ENCODE measurements at places on chromosomes 5 and 9.

DNA sequence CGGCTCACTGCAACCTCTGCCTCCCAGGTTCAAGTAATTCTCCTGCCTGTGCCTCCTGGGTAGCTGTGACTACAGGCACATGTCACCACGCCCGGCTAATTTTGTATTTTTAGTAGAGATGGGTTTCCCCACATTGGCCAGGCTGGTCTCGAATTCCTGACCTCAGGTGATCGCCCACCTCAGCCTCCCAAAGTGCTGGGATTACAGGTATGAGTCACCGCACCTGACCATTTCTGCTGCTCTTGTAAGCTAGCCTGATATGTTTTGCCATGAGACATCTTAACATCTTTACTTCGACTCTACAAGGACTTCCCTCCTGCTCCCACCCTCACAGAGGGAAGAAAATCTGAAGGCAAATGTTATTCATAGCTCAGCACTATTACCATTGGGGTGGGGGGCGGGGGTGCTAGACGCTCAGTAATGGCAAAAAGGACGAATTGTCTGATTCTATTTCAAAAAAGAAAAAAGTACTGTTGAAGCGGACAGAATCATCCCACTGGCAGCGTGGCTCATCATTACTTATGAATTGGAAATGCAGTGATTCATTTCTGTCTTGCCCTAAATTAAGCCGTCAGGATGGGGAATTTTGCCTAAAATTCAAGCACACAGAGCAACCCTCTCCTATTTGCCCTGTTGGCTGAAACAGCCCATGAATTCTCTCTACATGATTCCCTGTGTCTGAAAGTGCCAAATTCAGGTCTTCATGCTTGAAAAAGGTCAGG is 46.4 kb upstream of the WWC1 start:
- DNase-seq = no peak

DNA sequence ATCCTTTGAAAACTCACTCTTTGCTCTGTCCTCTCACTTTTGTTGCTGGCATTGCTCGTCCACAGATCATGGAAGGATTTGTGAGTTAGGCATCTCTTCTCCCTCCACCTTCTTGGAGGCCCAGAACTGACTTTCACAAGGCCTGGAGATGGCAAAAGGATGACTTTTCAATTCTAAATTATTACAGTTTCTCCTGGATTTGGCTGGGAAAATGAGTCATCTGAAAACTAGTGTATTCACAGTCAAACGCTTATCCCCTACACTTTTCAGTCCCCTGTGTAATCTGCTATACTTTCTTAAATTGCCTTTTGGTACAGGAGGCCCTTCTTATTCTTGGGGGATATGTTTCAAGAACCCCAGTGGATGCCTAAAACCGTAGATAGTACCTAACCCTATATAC is 35.6 kb downstream of the ADRA1B start:
- DNase-seq = no peak

- DNase-seq = no peak
Observed at GRCh38 chr5:160496334-160496733, 74.7 kb downstream of the PTTG1 start.

DNA sequence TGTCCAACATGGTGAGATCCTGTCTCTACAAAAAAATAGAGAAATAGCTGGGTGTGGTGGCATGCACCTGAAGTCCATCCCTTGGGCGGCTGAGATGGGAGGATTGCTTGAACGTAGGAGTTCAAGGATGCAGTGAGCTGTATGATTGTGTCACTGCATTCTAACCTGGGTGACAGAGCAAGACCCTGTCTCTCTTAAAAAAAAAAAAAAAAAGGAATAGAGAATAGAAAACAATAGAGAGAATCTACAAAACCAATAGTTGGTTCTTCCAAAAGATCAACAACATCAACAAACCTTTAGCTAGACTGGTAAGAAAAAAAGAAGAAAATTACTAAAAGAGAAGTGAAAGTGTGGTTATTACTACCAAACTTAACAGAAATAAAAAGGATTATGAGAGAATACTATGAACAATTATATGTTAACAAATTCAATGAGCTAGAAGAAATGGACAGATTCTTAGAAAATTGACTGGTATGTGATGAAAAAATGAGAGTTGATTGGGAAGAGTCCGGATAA is 8.1 kb upstream of the SLC38A9 start:
- no peak for DNase-seq

DNA sequence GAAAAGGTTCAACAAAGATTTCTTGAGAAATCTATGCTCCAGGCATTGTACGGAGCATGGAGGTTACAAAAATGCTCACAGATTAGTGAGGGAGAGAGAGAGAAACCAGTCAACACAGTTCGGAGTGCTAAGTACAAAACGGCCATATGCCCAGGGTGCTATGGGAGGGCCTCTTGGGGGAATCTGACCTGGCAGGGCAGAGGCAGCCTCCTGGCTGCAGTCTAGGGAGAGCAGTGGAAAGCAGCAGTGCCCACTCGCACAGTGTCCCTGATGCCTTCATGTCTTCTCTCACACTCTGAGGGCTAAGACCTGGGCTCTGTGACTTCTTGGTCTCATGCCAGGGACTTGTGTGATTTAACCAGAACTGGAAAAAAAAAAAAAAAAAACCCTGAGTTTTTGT is 29.8 kb upstream of the SMC5 start:
- no peak for DNase-seq

All from activated CD8-positive, alpha-beta memory T cell treated with anti-CD3 and anti-CD28 coated beads for 1 hour (primary cell).